ENCODE measurements at places on chromosomes 5 and 9.

DNA sequence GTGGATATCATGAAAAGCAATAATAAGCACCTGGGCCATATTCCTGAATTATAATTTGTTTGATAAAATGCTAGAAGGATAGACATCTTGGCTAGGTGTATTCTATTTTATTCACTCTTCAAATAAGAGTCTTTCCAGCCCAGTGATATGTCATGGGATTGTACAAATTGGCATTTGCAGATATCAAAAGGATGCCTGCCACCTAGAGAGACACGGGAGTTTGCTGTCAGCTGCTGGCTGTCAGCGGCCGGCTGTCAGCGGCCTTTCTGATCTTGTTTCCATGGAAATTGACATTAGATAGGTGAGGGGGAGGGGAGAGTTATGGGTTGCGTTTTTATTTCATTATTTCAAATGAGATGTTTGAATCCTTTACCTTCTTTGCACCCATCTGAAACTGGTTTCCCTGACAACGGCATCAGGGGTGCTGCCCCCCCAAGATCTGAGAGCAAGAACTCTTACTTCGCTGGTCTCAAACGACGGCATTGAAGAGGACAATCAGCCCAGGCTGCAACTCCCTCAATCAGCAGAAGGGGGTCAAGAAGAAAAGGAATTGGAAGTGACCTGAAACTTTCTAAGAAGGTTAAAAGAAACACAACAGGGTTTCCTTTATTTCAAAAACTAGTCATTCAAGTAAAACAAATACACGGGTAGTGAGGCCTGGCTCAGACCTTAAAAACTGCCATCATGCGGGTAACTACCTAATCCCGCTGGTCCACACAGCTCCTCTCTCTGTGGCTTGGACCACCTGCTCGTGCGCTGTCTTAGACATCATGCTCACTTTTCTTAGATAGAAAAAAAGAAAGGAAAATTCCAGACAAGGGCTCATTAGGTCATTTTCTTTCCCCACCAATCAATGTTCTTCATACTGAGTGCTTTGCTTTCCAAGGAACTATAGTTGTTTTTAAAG lies 115.7 kb downstream of the TLE1 start:
- no peak for DNase-seq

GRCh38 chr9:86600291-86600690 lies 246.1 kb upstream of the TUT7 start:
- no peak for DNase-seq

DNA sequence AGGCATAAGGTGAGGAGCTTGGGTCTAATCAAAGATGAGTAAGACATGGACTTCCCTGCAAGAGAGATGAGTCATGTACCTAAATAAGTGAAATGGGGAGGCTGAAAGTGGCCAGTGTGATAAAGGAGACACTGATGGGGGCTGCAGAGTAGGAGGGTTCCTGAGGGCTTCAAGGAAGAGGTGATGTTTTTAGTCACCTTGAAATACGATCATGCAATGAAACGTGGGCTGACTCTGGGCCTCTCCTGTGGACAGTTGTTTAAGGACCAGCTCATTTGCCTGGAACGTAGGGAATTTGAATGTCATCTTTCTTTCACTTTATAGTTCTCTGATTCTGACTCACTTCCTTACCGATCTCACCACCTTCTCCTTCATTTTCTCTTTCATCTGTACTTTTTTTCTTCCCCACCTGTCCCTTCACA lies 49.6 kb upstream of the CPLX2 start:
- DNase-seq: no peak

- no peak for DNase-seq
Measured at GRCh38 chr9:97873425-97873824, 20.4 kb downstream of the FOXE1 start.

DNA sequence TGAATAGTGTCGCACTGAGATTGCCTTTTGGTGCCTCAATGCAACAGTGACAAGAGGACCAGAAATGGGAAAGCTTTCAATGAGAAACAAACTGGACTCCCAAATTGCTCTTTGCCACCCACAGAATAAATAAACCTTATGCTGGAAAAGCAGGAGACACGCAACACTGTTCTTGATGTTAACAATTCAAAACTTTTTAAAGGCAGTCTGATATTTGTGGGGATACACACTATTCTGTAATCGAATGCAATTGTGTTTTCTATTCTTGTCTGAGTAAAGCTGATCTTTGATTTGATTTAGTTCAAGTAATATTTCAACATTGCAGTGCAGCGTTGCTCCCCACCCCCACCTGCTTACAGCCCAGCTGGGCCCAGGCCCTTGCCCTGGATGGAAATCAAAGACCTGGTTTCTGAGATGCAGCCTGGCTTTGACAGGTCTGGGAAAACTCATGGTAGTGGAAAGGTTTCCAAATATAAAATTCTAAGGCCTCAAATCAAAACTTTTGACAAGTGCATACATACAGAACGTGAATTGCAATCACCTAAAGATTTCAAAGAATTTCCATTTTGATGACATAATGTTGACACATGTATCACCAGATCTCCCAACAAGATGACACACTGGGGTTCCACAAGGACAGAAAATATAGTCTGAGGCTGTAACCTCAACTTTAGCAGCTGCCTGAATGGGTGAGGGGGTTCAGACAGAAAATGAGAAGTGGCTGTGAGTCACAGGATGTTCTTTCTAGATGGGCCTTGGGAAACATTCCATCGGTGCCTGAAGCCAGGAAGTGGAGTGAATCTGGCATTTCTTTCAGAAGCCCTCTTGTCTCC lies 55.1 kb downstream of the ABCA1 start:
- DNase-seq: no peak

DNA sequence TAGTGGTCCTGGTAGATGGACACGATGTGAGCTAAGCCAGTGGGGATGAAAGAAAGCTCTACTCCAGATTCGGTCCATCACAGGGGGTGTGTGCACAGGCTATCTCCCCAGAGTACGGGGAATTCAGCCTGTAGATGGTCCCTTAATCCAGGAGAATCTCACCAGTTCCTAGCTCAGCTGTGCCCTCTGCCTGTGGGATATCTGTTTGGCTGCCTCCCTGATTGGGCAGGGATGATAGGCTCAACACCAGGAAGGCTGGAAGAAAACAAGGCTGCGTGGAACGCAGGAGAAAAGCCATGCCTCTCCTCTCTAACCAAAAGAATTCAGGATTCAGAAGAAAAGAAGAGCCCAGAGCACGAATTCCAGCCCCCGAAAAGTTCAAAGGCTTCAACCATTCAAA lies 40.9 kb downstream of the VLDLR start:
- DNase-seq: no peak

GRCh38 chr5:52150501-52150900 lies 637.2 kb upstream of the ITGA1 start:
- DNase-seq: no peak

DNA sequence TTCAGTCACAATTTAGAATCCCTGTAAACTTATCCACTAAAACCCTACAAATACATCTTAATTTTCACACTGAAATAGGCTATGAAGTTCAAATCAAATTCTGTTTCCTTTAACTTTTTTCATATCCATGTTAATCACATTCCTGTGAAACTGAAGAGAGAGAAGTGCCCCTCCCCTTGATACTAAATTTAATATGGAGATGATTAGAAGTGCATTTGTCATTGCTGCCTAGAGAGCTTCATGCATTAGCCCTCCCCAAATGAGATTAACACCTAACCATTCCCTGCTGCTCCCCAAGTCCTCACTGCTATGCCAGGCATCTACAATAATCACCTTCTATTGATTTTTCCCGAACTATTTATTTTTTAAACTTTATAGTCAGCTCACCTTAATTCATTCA lies 85.1 kb upstream of the SPOCK1 start:
- no peak for DNase-seq

DNA sequence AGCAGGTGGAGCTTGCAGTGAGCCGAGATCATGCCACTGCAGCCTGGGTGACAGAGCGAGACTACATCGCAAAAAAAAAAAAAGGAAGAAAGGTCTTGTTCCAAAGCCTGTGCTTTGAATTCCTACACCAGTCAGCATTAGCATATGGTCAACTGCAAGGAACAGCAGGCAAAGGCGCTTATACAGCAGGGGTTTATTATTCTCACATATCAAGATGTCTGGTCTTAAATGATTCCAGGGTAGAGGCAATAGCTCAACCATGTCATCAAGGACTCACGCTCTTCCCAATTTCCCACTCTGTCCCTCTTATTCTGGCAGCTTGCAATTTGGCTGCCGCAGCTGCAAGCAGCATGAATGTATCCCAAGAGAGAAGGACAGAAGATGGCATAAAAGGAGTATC lies 28.6 kb upstream of the HRH2 start:
- DNase-seq: no peak

DNA sequence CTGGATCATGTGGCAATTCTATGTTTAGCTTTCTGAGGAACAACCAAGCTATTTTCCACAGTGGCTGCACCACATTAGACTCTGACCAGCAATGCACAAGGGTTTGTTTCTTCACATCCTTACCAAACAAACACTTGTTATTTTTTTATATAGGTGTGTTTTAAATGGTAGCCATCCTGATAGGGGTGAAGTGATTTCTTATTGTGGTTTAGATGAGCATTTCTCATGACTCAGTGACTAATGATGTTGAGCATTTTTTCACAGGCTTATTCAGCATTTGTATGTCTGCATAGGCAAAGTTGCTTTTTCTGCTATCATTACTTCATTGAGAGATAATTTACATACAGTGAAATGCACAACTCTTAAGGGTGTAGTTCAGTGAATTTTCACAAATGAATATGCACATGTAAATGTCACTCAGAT lies 36.0 kb downstream of the ANKRD33B start:
- no peak for DNase-seq

GRCh38 chr9:89425024-89425805 lies 72.7 kb downstream of the SEMA4D start:
- no peak for DNase-seq

DNA sequence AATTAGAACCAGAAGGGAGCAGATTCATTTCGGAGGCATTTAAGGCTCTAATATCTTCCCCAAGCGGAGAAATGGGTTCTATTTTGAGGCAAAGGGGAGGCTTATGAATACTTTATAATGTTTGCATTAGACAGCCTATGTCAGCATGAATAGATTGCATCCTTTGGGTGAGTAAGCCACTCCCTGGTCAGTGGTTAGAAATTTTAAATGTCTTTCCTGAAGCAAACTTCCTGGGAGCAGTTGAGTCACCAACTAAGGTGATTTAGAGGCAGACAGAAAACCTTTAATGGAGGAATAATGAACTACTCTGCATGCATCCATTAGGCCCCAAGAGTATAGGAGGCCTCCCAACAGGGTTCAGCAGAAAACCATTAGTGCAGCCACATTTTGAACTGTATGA lies 204.9 kb downstream of the ELAVL2 start:
- no peak for DNase-seq

DNA sequence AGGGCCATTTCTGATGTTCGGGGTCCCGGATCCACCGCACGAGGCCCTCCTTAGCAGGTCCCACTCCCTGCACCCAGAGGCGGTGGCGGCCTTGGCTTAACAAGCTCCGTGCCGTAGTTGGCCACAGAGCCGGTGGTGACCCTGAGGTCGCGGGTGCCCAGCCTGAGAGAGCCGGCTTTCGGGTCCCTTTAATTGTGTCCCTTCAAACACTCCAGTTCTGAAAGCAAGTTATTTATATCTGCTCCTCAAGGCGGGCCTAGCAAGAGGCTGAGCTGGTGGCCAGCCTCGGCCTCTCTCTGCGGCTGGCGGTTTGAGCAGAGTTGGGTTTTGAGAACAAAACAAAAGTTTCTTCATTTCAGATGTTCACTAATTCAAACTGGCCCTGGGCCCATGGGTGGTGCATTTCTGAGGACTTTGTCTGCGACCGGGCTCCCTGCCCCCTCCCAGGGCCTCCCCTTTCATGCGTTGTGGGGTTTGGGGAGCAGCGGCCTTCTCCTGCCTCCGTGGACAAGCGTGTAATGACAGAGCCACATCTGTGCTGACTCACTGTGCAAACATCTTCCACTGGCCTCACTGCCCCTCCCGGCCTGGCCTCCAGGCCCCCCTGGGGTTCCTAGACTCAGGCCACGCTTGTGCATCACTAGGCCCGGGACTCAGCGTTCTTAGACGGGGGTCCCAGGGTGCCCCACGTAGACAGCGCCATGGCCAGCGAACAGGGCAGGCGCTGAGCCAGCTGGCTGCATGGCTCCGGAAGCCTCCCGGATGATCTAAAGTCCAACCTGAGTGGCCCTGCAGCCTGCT lies 49.4 kb upstream of the COL5A1 start:
- no peak for DNase-seq

DNA sequence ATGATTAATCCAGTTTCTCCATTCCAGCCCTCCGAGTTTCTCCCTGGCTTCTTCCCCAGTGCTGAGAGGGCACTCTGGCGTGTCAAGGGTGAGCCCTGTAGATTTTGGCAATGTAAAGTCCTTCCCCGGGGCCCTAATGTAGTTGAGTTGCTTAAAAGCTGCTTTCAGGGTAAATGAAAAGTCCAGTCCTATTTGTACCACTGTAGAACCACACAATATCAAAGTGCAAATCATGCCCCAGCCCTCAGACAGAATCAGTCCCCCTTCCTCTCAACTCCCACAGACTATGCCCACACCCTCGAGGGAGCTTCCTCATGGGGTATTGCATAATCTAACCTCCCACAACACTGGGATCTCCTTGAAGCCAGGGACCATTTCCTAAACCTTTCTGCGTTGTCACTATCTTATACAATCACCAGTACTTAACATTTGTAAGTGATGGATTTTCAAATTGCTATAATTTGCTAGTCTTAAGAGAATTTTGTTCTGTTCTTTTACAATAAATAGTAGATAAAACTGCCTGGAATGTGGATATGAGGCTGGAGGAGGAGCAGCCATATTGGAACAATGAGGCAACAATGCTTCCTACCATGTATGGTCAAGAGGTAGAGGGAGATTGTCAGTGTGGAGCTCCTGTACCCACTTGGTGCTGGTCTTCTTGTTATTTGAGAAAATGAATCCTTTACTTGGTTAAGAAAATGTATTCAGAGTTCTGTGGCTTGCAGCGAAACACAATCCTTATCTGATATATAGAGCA lies 34.4 kb downstream of the ZNF366 start:
- DNase-seq: no peak

GRCh38 chr9:111632060-111632459 lies 926 bp downstream of the DNAJC25 start:
- DNase-seq: no peak

DNA sequence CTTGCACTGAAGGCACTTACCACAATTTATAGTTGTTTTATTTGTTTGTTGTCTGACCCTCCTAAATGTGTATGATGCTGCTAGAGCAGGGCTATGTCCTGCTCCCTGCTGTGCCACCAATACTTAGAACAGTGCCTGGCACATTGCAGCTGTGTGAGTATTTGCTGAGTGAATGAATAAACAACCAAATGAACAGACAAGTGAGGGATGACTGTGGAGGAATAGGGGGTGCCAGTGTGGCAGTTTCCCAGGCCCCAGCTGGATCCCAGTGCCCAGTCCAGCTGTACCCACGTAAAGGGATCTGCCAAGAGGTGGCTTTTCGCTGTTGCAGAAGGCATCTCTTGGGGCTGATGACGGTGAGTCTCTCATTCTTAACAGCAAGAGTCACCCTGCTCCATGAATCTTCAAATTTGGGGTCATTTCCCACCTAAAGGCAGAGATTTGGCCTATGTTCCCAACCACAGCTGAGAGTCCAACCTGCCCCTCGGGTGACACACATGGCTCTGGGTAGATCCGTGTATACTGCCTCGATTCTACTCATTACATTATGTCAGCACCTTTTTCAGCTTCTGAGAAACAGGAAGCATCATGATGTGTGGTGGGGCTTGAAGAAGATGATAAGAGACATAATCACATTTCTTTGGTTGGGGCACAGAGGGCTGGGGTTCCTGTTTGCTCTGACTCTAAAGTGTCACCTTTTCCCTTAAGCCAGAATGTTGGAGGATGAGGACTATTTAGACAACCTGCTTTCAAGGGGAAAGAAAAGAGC lies 14.3 kb downstream of the IL5 start:
- DNase-seq: no peak

- no peak for DNase-seq
Measured at GRCh38 chr5:5309645-5310044, 112.8 kb upstream of the ICE1 start.

GRCh38 chr9:76529653-76530052 lies 70.7 kb downstream of the GCNT1 start:
- no peak for DNase-seq

Data from right kidney (tissue), 9 donors.